Activated naive CD8-positive, alpha-beta T cell treated with anti-CD3 and anti-CD28 coated beads, Interleukin-2, amount 50 U/mL, for 24 hours (primary cell): ENCODE measurements at places on chromosomes 5 and 9.

GRCh38 chr5:134396274-134396673 lies 15.4 kb downstream of the CDKN2AIPNL start:
- no peak for DNase-seq

DNA sequence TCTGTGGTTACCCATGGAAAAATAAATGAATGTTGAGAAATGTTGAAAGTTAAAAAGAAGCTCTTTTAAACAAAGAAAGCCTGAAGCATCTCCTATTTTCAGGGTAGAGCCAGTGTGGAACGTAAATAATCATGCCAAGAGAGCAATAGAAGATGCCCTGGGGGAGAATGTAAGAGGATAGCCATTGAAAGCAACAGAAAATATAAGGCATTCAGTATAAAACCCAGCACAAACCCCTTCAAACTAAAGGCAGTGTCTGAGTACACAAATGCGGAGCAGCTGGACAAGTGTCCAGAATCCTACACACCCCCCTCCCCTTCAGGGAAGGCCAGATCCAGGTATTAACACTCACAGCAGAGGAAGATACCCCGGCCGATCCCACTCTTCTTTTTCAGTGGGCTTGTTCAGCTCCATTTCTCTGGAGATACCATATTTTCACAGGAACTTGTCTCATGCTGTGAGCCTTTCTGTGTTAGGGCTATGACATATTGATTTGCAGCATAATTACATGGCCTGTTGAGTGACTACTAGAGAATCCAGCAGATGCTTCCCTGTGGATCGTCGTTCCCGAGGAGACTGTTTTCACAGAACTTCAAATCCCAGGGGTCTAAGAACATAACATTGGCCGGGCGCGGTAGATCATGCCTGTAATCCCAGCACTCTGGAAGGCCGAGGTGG lies 101.2 kb downstream of the PLK2 start:
- no peak for DNase-seq

DNA sequence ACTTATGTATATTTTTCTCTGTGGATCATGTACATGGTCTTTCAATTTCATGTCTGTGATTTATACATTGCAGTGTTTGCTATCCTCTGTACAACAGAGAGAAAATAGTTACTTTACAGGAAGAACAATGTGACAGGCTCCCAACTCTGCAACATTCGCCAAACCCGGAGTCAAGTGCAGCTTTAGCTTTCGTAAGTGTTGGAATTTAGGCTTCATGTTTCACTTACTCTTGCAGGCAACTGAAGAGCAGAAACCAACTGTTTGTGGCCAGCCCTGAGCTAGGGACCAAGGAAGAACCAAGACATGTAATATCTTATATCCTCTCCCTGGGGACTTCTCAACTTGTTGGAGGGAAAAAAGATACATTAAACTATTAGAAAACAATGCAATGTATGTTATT lies 147.9 kb downstream of the C5orf15 start:
- no peak for DNase-seq

DNA sequence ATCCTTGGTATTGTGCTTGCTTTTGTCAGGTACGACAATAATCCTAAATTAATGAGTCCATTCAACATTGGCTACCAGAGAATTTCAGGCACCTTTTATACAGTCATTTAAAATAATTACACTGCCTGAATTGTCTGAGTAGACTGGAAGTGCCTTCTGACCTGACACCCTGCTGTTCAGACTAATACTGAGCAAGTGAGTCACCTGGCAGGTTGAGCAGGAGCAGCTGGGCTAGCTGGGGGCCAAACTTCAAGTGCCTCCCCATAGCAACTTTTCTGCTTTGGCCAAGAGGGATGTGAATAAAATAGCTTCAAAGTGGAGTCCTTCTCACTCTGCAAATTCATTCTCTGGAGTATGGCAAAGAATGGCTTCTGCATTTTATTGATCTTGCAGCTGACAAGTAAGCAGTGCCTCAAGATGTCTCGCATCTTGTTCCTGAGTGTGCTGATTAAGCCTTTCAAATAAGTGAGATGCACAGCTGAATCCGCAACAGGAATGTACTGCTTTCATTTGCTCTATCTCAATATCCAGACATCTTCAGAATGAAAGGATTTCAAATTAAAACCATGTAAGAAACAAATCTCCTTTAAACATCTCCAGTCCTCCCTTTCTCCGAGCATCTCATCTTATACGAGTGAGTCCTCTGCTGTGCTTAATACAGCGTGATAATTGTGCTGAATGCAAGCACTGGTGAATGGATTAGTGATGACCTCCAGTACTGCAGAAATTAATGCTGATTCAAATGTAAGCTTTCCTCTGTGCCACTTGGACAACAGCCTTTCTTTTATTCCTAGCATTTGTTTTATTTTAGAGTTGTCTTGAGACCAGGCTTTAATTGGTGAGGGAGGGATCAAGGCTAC lies 271.2 kb downstream of the EDIL3 start:
- DNase-seq = no peak

- no peak for DNase-seq
Observed at GRCh38 chr5:76765249-76765648, 49.3 kb downstream of the F2R start.

- DNase-seq = no peak
Observed at GRCh38 chr5:114097570-114097969, 264.3 kb upstream of the KCNN2 start.

DNA sequence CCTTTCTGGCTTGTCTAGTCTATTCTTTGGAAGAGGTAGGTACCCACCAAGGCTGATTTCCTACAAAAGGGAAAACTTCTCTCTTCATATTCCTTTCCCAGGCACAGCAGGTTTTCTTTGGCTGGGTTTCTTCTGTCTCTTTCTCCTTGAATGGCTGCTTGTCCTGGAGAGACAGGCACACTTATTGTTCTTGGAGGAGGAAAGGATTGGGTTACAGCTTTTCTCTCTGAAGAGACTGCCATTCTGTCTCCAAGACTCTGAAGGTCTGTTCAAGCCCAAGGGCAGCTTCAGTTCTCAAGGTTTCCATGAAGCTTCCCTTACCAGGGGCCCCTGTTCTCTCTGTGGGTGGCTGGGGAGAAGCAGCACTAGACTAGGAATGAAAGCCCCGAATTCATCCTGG lies 33.9 kb downstream of the ACTBL2 start:
- DNase-seq = no peak

GRCh38 chr5:28249771-28250415 lies 1211.5 kb upstream of the CDH9 start:
- DNase-seq = no peak

- DNase-seq = no peak
Observed at GRCh38 chr9:79847074-79847473, 275.3 kb downstream of the TLE4 start.

DNA sequence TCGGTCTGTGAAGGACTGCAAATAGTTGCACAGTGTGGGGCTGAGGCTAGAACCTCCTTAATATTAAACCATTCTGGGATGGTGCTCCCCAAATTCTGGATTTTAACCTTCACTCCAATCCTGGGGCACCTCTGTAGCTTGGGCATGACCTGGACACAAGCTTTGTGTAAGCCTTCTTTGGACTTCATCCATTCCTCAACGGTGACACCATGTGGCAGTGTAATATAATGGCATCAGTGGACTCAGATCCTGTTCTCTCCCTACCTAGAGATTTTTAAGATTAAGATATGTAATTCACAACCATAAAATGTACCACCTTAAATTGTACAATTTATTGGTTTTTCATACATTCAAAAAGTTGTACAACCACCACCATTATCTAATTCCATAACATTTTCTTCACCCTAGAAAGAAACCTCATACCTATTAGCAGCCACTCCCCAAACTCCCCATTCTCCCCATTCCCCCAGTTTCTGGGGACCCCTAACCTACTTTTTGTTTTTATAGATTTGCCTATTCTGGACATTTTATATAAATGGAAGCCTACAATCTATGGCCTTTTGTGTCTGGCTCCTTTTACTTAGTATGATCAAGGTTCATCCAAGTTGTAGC lies 4.8 kb upstream of the PLGRKT start:
- DNase-seq = peak; percentile 41

GRCh38 chr9:126232461-126232860 lies 94.2 kb upstream of the MVB12B start:
- no peak for DNase-seq

DNA sequence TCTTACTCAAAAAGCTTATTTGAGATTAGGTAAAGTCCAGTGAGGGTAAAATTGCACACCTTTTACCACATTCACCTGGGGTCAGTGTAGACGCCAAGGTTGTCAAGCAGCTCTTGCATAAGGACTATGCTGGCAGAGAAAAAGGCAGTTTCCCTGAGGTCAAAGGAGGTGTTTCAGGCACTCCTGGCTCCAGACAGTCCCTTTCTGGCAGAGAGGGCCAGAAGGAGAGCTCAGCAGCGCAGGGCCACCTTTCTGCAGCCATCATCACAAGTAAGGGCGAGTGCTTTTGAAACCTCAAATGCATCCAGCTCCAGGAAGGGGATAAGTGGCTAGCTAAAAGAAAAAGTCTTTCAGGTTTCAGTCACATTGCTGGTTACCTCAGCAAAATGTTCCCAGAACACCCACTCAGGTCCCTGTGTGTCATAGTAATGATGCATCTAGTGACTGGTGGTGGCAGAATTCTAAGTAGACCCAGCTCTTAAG lies 16.7 kb upstream of the IL13 start:
- peak; percentile 34 for DNase-seq

DNA sequence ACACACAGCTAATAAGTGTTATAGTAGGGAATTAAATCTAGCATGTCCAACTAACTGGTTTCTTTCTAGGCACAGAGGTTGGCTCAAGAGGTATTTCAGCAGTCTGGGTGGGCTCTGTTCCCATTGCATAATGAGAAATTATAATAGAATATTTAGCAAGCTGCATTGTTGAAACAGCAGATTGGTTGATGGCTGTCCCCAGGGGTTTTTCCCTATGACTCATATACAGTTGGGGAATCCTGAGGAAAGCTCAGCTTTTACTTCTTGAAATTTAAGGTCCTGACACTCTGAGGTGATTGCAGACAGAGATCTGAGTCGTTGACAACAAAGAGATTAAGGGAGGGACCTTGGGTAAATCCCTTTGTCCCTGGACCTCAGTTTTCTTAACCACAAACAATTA lies 38.3 kb upstream of the TNFSF8 start:
- no peak for DNase-seq

- peak; percentile 61 for DNase-seq
Observed at GRCh38 chr5:61625681-61626621, 293.9 kb downstream of the ZSWIM6 start.

- DNase-seq = no peak
Observed at GRCh38 chr5:145996135-145996534, 59.8 kb downstream of the SH3RF2 start.

DNA sequence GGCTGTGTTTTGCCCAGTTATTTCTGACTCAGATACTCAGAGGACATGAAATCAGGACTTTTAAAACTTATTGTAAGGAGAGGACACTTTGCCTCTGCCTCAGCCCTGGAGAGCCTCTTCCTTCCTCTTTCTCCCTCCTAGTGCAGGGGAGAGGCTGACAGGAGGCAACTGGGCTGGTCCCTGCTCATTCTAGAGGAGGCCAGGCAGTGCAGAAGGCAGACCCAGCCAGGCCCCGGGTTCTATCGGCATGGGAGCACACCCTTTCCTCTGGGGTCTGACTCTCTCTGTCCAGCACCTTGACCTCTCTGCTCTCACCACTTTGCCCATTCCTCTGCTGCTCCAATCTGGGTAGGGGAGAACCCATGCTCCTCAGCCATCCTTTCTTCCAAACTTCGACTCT lies 16.0 kb upstream of the SMIM32 start:
- DNase-seq = no peak

GRCh38 chr9:133627341-133627740 lies 8.8 kb upstream of the DBH start:
- DNase-seq = no peak

GRCh38 chr5:17183831-17184230 lies 33.6 kb upstream of the BASP1 start:
- DNase-seq = no peak

DNA sequence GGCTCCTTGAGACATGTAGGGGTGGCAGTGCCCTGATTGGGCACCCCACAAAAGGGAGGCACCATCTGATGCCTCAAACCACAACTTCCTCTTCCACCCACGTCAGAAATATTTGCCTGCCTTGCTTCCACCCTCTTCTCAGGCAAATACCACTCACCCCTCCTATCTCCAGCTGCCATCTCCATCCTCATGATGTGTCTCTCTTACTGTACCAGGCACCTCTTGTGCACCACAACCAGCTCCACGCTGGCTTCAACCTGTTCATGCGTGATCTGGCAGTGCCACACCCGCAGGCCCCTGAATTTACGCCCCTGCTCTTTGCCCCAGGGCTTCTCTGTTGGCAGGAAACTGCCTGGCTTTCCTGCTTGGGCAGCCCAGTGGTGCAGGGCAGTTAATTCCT lies 87.8 kb upstream of the HSPA9 start:
- no peak for DNase-seq

GRCh38 chr5:21642312-21642711 lies 1210.8 kb downstream of the CDH12 start:
- no peak for DNase-seq

DNA sequence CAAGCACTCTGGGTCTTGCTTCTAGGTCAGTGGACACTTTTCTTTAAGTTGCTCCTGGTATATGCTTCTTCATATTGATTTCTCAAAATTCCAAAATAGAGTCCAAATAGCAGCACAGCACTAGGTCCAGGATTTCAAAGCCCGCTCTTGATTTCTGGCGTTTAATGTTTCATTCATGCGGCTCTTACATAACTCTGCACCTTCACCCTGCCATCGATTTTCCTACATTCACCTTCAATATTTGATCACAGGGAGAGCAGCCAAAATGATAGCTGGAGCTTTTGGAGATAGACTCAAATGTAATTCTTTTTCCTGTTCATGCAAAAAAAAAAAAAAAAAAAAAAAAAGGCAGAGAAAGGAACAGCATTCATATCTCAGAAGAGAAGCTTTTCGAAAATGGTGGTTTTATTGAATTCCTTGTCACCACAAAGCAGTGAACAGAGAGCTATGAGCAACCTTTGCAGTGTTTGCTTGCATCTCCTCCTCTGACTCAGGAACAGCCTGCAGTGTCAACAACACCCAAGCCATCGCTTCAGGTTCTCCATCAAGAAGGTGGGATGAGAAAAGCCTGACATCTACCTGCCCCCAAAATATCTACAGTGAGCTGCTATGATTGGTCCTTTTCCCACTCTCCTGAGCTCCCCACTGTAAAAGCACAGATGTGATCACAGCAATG lies 97.8 kb downstream of the MED10 start:
- DNase-seq = no peak

GRCh38 chr5:24623624-24624023 lies 21.2 kb downstream of the CDH10 start:
- DNase-seq = no peak

- peak; percentile 79 for DNase-seq
Observed at GRCh38 chr9:97398999-97399758, 12.7 kb upstream of the TDRD7 start.
